Thoracic aorta (tissue), 2 donors: ENCODE measurements at places on chromosomes 1 and 21.
A peak's percentile ranks its signal among the peaks of the same experiment; 100 is the strongest.

DNA sequence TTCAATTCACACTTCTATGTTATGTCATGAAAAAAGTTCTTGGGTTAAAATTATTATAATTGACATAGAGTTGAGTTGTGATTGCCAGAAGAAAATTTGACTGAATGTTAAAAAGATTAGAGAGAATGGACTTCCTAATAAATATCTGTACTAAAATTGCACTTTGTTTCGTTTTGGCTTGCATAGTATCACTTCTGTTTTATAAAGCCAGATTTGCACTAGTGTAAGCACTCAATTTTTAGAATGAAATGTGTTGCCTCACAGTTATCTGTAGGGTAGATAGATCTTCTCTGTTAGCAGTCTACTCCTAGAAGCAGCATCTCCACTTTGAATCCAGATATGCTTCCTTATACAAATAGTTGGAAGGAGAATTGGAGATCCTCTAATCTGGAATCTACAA, 95.2 kb upstream of the MPC2 start:
- no peak for DNase-seq
- H3K27ac ChIP-seq = no peak overlapping the region
- H3K4me1 ChIP-seq = no peaks in the 10 kb centered on the region
- H3K4me3 ChIP-seq = no peak overlapping the region
- no peaks in the 10 kb centered on the region for H3K27me3 ChIP-seq
- no peaks in the 10 kb centered on the region for H3K36me3 ChIP-seq

DNA sequence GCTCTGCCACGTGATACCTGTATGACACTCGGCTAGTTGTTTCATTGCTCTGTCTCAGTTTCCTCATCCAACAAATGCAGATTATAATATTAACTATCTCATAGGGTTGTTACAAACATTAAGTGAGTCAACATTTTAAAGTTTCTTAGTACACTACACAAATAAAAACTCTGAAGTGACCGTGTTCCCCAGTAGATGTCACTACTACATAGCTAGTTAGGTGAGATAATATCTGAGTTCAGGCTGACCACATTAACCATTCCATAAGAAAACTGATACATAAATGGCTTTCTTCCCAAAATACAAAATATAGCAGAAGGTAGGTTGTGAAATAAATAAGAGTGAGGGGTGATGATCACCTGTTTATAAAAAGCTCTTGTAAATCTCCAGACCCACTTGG, 214.1 kb downstream of the NUF2 start:
- no peak overlapping the region for H3K4me3 ChIP-seq
- H3K4me1 ChIP-seq = no peaks in the 10 kb centered on the region
- DNase-seq = no peak

GRCh38 chr1:246814890-246815289, 90.7 kb downstream of the SCCPDH start:
- no peak for DNase-seq
- H3K36me3 ChIP-seq = no peaks in the 10 kb centered on the region
- no peaks in the 10 kb centered on the region for H3K27me3 ChIP-seq
- H3K4me3 ChIP-seq = no peak overlapping the region
- H3K27ac ChIP-seq = no peak overlapping the region

DNA sequence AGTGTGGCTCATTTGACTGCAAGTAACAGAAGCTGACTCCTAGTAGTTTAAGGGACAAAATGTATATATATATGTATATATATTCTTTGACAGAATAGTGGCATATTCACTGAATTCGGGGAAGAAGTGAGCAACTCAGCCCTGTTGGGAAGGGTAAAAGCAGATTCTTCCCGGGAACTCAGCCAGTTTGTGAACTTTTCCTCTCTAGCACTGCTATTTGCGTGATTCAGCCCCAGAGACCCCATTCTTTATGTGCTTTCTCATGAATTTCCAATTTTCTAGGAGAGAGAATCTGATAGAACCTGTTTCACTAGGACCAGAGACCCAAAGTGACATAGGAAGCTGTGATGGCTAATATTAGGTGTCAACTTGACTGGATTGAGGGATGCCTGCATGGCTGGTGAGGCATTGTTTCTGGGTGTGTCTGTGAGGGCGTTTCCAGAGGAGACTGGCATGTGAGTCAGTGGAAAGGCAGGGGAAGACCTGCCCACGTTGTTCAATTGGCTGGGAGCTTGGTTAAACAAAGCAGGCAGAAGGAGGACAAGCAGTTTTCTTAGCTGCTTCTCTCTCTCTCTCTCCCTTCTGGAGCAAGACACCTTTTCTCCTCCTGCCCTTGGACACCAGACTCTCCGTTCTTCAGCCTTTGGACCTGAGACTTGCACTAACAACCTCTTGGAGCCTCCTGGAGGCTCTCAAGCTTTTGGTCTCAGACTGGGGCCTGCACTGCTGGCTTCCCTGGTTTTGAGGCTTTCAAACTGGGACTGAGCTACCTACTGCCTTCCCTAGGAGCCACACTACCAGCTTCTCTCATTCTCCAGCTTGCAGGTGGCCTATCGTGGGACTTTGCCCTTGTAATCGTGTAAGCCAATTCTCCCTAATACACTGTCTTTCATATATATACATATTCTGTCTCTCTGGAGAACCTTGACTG, 93.4 kb upstream of the KCNK1 start:
- no peaks in the 10 kb centered on the region for H3K4me1 ChIP-seq
- no peak overlapping the region for H3K27ac ChIP-seq
- no peak for DNase-seq
- no peak overlapping the region for H3K4me3 ChIP-seq
- H3K36me3 ChIP-seq = no peaks in the 10 kb centered on the region
- H3K27me3 ChIP-seq = no peaks in the 10 kb centered on the region

DNA sequence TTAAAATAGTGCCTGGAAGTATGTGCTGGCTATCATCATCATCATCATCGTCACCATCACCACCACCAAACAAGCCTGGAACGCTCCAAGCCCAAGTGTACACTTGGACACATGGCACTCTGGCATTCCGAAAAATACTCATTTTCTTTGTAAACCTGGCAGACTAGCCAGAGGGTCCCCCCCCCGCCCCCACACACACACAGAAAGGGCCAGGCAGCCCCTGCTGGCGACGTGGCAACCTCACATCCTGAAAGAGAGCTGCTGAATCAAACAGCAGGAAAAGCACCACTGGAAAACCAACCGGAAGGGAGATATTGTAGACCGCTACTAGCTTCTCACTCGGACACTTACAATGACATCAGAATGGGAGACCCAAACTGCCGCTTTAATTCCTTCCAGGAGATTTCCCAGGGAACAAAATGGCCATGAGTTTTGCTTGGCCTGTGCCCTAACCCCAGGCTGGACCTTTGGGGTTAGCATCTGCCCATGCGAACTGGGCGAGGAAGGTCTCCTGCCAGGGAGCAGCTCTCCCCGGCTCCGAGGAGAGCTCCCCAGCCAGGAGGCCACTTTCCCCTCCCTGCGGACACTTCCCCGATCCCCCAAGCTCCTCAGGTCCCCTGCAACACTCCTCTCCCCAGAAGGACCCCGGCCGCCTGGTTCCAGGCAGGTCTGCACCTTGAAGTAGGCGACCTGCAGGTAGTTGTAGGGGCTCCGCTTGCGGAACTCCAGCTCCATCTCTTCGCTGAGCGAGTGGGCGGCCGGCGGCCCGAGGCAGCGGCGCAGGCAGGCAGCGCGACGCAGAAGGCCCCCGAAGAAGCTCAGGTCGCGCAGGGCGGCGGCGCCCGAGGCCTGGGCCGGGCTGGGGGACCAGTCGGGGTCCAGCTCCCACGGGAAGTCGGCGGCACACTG, 742 bp downstream of the P3H1 start:
- DNase-seq = no peak
- no peaks in the 10 kb centered on the region for H3K27me3 ChIP-seq
- H3K27ac ChIP-seq = peak overlapping the region; percentile 81
- H3K4me1 ChIP-seq = peaks cover 42% of the 10 kb centered on the region
- peak overlapping the region; percentile 93 for H3K4me3 ChIP-seq
- no peaks in the 10 kb centered on the region for H3K36me3 ChIP-seq

DNA sequence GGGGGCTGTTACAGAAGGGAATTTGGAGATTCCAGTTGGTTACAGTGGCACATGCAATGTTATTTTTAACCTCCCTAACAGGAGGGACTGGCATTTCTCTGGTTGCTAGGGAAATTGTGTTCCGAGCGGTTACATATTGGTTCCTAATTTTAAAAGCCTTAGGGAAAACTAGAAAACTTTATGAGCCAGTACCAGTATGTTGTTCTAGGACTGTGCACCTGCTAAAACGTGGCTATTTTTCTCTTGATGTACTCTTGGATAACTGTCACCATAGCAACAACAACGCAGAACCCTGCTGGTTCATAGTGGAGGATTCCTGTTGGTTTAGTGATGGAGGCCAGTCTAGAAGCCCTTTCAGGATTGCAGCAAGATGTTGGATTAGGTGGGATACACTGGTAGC, 68.9 kb upstream of the PGBD5 start:
- H3K27me3 ChIP-seq = no peaks in the 10 kb centered on the region
- no peak for DNase-seq
- no peak overlapping the region for H3K4me3 ChIP-seq
- H3K36me3 ChIP-seq = no peaks in the 10 kb centered on the region
- H3K4me1 ChIP-seq = no peaks in the 10 kb centered on the region
- no peak overlapping the region for H3K27ac ChIP-seq

DNA sequence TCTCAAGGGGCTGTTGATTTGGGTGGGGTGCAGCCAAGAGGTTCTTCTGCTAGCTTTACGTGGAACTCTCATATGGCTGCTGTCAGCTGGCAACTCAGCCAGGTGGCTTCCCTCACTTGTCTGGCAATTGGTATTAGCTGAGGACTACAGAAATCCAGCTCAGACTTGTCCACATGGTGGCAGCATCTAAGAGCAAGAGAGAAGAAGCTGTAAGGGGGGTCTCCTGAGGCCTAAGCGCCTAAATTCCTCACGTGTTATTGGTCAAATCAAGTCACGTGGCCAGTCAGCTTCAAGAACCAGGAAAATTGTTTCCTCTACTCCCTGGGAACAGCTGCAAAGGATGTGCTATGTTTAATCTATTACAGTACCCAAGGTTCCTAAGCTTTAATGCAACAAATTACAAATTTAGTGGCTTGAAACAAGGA, 4.2 kb upstream of the DYRK3 start:
- H3K27ac ChIP-seq = no peak overlapping the region
- DNase-seq = no peak
- H3K4me3 ChIP-seq = no peak overlapping the region

- H3K36me3 ChIP-seq = no peaks in the 10 kb centered on the region
- peaks cover 13% of the 10 kb centered on the region for H3K4me1 ChIP-seq
- no peak for DNase-seq
- H3K27me3 ChIP-seq = no peaks in the 10 kb centered on the region
Measured at GRCh38 chr1:28591708-28592320, at the start of gene RAB42. Gene RAB42, plus strand, starts transcription at chr1:28592265. Its CDS starts 247 bp downstream, at chr1:28592512.

DNA sequence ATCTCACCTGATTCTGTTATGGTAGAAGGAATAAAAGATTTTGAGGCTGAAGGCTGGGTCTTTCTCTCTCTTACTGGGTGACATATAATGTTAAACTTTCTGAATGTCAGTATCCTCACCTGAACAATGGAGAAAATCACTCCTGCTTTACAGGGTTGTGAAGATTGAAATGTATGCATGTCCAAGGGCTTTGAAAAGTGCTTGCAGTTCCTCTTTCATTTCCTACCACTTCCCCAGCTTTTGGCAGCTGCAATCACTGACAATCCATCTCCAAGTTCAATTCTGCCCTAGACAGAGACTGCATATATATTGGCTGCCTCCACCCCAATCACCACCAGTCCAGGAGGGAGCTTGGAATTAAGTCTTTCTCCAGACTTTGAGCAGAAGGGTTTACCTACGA, 39.8 kb downstream of the FAM78B start:
- no peak overlapping the region for H3K4me3 ChIP-seq
- no peaks in the 10 kb centered on the region for H3K4me1 ChIP-seq
- no peak for DNase-seq
- H3K27ac ChIP-seq = no peak overlapping the region
- H3K27me3 ChIP-seq = no peaks in the 10 kb centered on the region

GRCh38 chr1:12408662-12409061, 178.8 kb downstream of the VPS13D start:
- no peaks in the 10 kb centered on the region for H3K27me3 ChIP-seq
- no peak for DNase-seq
- peaks cover 32% of the 10 kb centered on the region for H3K4me1 ChIP-seq

GRCh38 chr1:100038660-100039287, 69.0 kb downstream of the SLC35A3 start:
- H3K4me1 ChIP-seq = peaks cover 45% of the 10 kb centered on the region
- H3K27ac ChIP-seq = peak overlapping the region; percentile 96
- no peaks in the 10 kb centered on the region for H3K27me3 ChIP-seq
- peak overlapping the region; percentile 82 for H3K4me3 ChIP-seq

- no peaks in the 10 kb centered on the region for H3K4me1 ChIP-seq
- no peak for DNase-seq
- no peak overlapping the region for H3K27ac ChIP-seq
- H3K4me3 ChIP-seq = no peak overlapping the region
Measured at GRCh38 chr1:216090556-216090955, 332.7 kb downstream of the USH2A start.

- no peak overlapping the region for H3K27ac ChIP-seq
- H3K36me3 ChIP-seq = peaks cover 10% of the 10 kb centered on the region
- H3K4me3 ChIP-seq = no peak overlapping the region
- H3K4me1 ChIP-seq = no peaks in the 10 kb centered on the region
- DNase-seq = no peak
- H3K27me3 ChIP-seq = no peaks in the 10 kb centered on the region
Measured at GRCh38 chr1:228174482-228175315, 9.1 kb downstream of the IBA57 start.

DNA sequence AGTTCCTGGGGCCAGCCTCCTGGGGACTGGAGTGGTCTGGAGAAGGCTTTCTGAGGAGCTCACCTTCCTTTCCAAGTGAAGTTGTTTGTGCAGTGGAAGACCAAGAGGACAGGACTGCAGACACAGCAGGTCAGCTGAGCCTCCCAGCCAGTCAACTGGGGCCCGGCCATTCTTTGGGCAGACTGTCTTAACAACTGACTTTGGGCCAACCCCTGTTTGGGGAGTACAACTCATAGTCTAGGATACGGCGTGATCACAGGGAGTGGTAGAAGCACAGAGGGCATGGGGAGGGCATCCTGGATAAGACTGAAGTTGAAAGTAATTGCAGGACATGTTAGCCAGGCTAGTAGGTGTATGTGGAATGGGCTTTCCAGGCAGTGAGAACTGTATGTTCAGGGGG, 50.3 kb downstream of the PGM1 start:
- no peaks in the 10 kb centered on the region for H3K27me3 ChIP-seq
- H3K27ac ChIP-seq = peak overlapping the region; percentile 14
- peaks cover 19% of the 10 kb centered on the region for H3K4me1 ChIP-seq
- no peak overlapping the region for H3K4me3 ChIP-seq
- peaks cover 4% of the 10 kb centered on the region for H3K36me3 ChIP-seq
- DNase-seq = no peak

DNA sequence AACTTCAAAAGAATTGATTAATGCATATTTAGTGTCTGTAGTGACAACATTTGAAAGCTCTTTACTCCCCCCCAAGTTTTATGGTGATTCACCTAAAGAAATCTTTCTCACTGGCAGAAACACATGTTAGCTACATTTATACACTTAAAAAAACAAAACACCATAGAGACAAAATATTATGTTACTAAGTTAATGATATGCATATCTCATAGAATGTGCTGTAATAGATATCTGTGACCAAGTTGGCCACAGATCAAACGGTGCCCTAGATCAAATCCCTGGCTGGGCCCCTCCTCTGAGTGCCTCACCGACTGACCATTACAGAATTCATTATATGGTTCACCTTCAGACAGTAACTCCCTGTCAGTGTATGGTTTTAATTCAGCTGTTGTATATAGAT, 322.1 kb upstream of the LYPLAL1 start:
- no peak overlapping the region for H3K27ac ChIP-seq
- no peaks in the 10 kb centered on the region for H3K36me3 ChIP-seq
- H3K4me1 ChIP-seq = no peaks in the 10 kb centered on the region
- no peak for DNase-seq
- no peak overlapping the region for H3K4me3 ChIP-seq
